ENCODE measurements at places on chromosomes 2 and 18. TPM values are rescaled to one million over a fixed set of nuclear protein-coding genes. Genes with fewer than 3 reads are reported as not detected.

DNA sequence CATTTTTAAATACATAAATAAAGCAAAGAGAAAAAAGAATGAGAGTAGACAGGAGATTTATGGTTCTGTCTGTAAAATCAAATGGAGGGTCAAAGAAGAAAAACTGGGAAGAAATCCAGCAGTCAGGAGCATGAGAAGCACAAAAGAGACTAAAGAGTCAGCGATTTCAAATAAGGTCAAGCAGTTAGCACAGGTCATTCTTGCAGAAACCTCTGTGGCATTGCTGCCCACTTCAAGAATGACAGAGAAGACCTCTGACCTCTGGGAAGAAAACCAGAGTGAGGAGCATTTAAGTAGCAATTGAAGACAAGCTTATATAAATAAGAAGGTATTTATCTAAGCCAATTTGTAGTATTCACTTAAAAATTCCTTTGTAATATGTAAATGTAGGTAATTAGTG lies 172.0 kb upstream of the SPOPL start:
- no peak for DNase-seq
- H3K27me3 ChIP-seq = no peaks in the 10 kb centered on the region
- no peak overlapping the region for H3K27ac ChIP-seq
- no peak overlapping the region for H3K4me3 ChIP-seq

DNA sequence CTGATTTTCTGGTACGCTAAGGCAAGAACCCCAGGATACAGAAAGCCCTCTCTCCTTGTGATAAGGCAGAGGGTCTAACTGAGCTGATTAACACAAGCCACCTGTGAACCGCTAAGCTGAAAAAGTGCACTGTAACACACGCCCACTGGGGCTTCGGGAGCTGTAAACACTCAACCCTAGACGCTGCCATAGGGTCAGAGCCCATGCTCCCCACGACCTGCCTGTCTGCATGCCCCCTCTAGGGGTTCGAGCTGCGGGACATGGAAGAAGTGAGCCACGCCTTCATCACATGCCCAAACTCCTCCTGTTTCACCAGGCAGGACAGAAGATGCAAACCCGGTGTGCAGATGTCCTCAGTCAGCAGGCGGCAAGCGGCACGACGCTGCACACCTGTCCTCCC lies 173.9 kb upstream of the RAB12 start:
- H3K36me3 ChIP-seq = no peaks in the 10 kb centered on the region
- no peak overlapping the region for H3K4me3 ChIP-seq
- peaks cover 55% of the 10 kb centered on the region for H3K27me3 ChIP-seq
- DNase-seq = no peak
- H3K4me1 ChIP-seq = no peaks in the 10 kb centered on the region
- no peak overlapping the region for H3K27ac ChIP-seq

- peaks cover 5% of the 10 kb centered on the region for H3K27me3 ChIP-seq
- no peaks in the 10 kb centered on the region for H3K36me3 ChIP-seq
- no peak overlapping the region for H3K4me3 ChIP-seq
- H3K27ac ChIP-seq = no peak overlapping the region
- DNase-seq = no peak
- H3K4me1 ChIP-seq = peaks cover 7% of the 10 kb centered on the region
These were observed 17.5 kb upstream of the PKDCC start for GRCh38 chr2:42030200-42030759.

DNA sequence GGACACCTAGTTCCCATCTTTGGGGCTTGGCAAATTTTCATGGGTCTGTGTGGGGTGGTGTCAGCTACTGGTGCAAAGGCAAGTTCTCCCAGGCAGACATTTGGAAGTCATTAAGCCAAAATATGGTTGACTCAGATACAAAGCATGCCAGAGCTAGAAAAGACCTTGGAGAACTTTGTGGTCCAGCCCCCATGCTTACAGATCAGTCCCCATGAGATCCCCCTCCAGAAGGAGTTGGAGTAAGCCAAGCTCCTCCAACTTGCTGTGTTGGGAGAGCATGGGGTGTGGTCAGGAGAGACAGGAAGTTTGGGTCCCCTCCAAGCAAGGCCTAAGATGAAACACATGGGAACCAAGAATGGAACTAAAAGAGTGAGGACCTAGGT lies 224.5 kb downstream of the CYP26B1 start:
- no peak overlapping the region for H3K27ac ChIP-seq
- DNase-seq = no peak
- peaks cover 12% of the 10 kb centered on the region for H3K27me3 ChIP-seq
- no peaks in the 10 kb centered on the region for H3K4me1 ChIP-seq
- no peaks in the 10 kb centered on the region for H3K36me3 ChIP-seq
- H3K4me3 ChIP-seq = no peak overlapping the region

DNA sequence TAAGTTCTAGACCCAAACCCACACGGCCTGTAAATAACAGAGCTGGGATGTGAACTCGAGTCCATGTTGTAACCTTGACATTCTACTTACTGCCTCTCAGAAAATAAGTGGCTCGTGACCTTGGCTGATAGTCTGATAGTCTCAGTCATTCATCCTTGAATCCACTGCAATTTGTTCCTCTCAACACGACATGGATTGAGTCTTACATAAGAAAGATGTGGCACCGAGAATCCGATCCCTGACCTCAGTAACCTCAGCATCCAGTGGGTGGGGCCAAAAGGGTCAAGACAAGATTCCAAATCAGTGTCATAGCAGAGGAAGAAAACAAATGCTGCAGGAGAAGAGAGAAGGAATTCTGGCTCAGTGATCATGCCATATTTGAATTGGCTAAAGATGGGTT lies 97.6 kb downstream of the MAPRE2 start:
- no peaks in the 10 kb centered on the region for H3K4me1 ChIP-seq
- peaks cover 3% of the 10 kb centered on the region for H3K36me3 ChIP-seq
- no peaks in the 10 kb centered on the region for H3K27me3 ChIP-seq
- no peak overlapping the region for H3K4me3 ChIP-seq
- no peak overlapping the region for H3K27ac ChIP-seq
- no peak for DNase-seq

GRCh38 chr18:47260120-47260923 lies 8.9 kb upstream of the SKOR2 start:
- DNase-seq = peak; percentile 14
- H3K27me3 ChIP-seq = peaks cover 28% of the 10 kb centered on the region
- no peaks in the 10 kb centered on the region for H3K36me3 ChIP-seq
- no peak overlapping the region for H3K27ac ChIP-seq
- no peak overlapping the region for H3K4me3 ChIP-seq
- no peaks in the 10 kb centered on the region for H3K4me1 ChIP-seq

GRCh38 chr2:101987832-101988231 lies 3.9 kb upstream of the IL1R2 start:
- no peaks in the 10 kb centered on the region for H3K4me1 ChIP-seq
- peaks cover 43% of the 10 kb centered on the region for H3K27me3 ChIP-seq
- H3K4me3 ChIP-seq = no peak overlapping the region
- no peak for DNase-seq
- H3K36me3 ChIP-seq = no peaks in the 10 kb centered on the region
- no peak overlapping the region for H3K27ac ChIP-seq

- H3K36me3 ChIP-seq = no peaks in the 10 kb centered on the region
- DNase-seq = peak; percentile 35
- H3K4me1 ChIP-seq = no peaks in the 10 kb centered on the region
- no peaks in the 10 kb centered on the region for H3K27me3 ChIP-seq
- no peak overlapping the region for H3K27ac ChIP-seq
- H3K4me3 ChIP-seq = no peak overlapping the region
These were observed 106.3 kb downstream of the TTN start for GRCh38 chr2:178700922-178701342.

Gene RTP5
- total RNA-seq = not detected

Gene SAG
- total RNA-seq = not detected

GRCh38 chr18:58190842-58191530 lies 147.0 kb downstream of the NEDD4L start:
- no peak overlapping the region for H3K27ac ChIP-seq
- no peak overlapping the region for H3K4me3 ChIP-seq
- H3K4me1 ChIP-seq = peaks cover 12% of the 10 kb centered on the region
- peak; percentile 26 for DNase-seq

DNA sequence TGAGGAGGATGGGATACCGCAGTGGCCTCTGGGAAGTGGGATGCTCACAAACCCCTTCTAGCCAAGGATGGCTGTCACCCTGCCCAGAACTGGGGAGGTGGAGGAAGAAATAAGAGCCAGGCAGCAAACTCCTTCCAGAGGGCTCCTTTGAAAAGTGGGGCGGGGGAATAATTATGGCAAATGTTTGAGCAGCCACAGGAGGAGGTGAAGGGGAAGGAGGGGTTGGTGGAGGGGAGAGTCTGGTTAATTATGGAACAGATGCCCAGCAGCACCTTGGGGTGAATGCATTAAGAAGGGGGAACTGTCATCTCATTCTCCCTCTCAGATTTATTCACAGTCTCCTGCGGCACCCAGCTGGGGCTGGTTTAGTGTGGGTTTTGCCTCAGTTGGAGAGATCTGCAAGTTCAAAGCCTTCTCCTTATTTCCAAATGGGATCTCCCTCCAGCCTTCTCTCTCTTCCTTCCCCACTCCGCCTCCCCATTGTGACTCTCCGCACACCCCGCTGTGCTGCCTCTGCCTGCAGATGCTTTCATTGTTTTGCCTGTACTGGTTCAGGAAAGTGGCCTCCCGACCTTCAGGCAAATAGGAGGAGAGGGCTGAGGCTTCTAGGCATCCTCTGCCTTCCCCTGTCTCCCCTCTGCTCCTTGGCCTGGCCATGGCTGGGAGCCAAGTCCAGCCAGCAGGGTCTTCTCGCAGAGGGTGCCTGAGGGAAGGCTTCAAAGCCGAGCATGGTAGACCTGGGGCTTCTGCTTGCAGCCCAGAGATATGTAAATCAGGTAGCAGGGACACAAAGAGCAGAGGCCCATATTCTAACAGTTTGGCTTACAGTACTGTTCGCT lies 457.2 kb upstream of the MEX3C start:
- no peak for DNase-seq
- no peak overlapping the region for H3K27ac ChIP-seq
- no peaks in the 10 kb centered on the region for H3K36me3 ChIP-seq
- no peaks in the 10 kb centered on the region for H3K27me3 ChIP-seq
- no peaks in the 10 kb centered on the region for H3K4me1 ChIP-seq

- peaks cover 51% of the 10 kb centered on the region for H3K27me3 ChIP-seq
- no peaks in the 10 kb centered on the region for H3K36me3 ChIP-seq
- peaks cover 2% of the 10 kb centered on the region for H3K4me1 ChIP-seq
- H3K27ac ChIP-seq = no peak overlapping the region
- no peak overlapping the region for H3K4me3 ChIP-seq
These were observed 971 bp downstream of the ZNF385B start for GRCh38 chr2:179860255-179861026.

Data from IMR-90 (cell line).